ENCODE measurements at places on chromosomes 11 and 22. TPM values are rescaled to one million over a fixed set of nuclear protein-coding genes. Genes with fewer than 3 reads are reported as not detected.
A peak's percentile ranks its signal among the peaks of the same experiment; 100 is the strongest.

GRCh38 chr11:72155751-72156150 lies 20.2 kb downstream of the FOLR3 start:
- no peak for DNase-seq

- peak; percentile 78 for DNase-seq
Observed at GRCh38 chr22:23069502-23070357, 589 bp upstream of the GNAZ start.

DNA sequence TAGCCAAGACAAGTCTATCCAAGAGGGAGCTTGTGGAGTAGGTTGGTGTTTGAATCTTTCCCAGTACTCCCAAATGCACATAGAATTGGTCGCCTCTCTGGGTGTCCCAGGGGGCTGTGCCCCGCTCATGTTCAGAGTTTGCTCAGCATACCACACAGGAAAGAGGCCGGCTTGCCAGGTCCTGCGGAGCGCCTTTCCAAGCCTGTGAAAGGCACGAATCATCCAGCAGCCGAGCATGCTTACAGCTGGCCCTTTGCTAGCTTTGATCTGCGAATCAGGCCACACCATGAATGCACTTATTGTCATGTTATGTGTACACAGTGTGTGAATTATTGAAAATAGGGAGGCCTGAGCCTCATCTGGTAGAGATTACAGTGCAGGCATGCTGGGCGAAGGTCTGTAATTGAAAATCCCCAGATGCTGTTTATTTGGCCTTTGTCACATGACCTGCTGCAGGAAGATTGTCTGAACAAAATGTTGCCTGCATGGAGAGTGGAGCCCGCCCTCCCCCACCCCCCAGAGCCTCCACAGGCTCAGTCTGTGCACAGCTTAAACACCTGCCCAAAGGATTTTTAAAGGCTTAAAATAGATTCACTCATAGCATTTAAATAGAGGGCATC lies 163.3 kb upstream of the RASSF10 start:
- DNase-seq = no peak

- no peak for DNase-seq
Observed at GRCh38 chr22:20650294-20651207, 123.4 kb upstream of the SERPIND1 start.

- DNase-seq = no peak
Observed at GRCh38 chr11:95567685-95568084, 221.9 kb downstream of the FAM76B start.

DNA sequence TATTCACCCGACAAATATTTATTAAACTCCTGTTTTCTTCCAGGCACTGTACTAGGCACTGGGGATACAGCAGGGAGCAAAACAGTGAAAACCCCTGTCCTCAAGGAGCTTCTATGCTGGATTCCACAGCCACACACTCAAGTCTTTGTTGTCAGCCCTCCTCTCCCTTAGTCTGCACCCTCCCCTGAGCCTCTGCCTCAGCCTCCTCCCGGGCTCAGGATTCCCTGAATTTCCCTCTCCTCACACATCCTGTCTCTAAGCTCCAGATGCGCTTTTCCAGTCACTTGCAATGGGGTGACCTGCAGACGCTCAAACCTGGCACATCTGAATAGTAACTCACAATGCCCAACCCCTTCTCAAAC lies 13.5 kb upstream of the TUB start:
- no peak for DNase-seq

DNA sequence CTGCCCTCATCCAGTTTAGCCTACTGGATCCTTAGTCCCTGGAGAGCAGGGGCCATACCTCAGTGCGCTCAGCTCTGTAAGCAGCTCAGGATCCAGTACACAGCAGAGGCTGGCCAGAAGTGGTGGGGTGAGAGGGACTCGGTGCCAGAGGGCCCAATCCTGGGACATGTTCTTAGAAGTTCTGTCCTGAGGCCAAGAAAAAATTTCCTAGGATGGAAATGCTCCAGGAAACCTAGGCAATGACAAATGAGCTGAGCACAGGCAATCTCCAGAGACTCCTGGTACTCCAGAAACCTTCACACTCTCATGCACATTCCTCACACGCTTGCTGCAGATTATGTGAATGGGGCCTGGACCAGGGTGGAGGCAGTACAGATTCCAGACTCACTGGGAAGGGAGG lies 89.6 kb downstream of the SERGEF start:
- DNase-seq = no peak

GRCh38 chr11:128372977-128373376 lies 214.4 kb downstream of the ETS1 start:
- no peak for DNase-seq

GRCh38 chr11:65612691-65613090 lies 1.3 kb downstream of the MAP3K11 start:
- no peak for DNase-seq

DNA sequence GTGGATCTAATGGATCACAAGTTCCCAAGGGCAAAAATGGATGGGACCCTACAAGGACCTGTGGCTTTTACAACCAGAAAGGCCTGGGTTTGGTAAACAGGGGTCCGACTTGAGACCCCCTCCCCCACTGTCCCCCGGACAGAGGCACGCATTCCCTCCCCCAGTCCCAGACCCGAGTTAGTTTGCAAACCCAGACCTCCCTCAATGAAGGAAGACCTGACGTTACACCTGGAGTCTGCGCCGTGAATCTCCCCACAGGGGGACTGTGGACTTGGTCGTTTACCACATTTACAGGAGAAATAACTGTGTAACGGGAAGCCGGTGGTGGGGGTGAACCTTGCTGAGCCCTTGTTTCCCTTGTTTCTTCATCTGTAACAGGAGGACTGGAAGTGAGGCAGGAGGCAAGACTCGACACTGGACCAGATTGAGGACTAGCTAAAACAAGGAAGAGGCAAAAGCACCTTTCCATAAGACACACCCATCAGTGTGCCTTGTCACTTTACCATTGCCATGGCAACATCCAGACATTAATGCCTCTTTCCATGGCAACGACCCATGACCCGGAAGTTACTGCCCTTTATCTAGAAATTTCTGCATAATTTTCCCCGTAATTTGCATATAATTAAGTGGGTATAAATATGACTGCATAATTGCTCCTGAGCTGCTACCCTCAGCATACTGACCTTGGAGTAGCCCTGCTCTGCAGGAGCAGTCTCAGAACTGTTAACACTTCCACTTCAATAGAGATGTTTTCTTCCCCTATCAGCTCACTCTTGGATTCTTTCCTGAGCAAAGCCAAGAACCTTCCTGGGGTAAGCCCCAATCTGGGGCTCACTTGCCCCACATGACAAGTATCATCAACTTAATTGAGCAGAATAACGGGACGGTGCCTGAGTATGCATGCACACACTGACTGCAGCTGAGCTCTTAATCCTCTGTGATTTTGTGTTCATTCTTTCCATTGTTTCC lies 25.4 kb downstream of the PDGFB start:
- DNase-seq = peak; percentile 7

GRCh38 chr11:44687388-44687787 lies 39.4 kb upstream of the TSPAN18 start:
- DNase-seq = no peak

SAA1 gene
- not detected for total RNA-seq

MEI1 gene
- total RNA-seq = 52.5 TPM

SLC5A12 gene
- not detected for total RNA-seq

LRRC4C gene
- not detected for total RNA-seq

Data from activated naive CD8-positive, alpha-beta T cell treated with anti-CD3 and anti-CD28 coated beads, Interleukin-2, amount 10 ng/mL, durations not matched to agents 7 days and 5 days (primary cell).